Dorsolateral prefrontal cortex (tissue), 122 donors: ENCODE measurements at places on chromosomes 7 and 10.

DNA sequence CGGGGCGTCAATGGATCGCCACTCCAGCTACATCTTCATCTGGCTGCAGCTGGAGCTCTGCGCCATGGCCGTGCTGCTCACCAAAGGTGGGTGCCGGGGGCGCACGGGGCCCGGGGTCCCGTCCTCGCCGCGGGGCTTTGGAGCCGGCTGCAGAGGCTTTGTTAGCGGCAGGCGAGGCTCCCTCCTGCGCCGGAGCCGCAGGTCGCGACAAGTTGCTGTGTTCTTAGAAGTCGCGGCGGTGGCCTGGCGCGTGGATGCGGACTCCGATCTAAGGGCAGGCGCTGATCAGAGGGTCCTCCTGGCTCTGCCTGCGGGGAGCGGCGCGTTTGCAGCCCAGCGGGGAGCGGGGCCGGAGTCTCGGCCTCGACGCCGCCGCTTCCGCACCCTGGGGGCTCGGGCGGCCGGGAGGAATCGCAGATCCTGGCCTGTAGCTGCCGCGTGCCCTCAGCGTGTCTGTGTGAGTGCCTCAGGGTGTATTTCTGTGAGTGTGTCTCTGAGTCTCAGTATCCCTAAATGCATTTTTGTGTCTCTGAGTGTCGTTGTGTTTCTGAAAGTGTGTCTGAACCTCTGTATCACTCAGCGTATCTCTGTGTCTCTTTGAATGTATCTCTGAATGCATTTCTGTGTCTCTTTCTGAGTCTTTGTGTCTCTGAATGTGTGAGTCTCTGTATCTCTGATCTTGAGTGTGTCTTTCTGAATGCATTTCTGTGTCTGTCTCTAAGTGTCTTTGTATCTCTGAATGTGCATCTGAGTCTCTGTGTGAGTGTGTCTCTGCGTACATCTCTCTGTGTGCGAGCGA, 766 bp downstream of the BAMBI start:
- no peak for DNase-seq

DNA sequence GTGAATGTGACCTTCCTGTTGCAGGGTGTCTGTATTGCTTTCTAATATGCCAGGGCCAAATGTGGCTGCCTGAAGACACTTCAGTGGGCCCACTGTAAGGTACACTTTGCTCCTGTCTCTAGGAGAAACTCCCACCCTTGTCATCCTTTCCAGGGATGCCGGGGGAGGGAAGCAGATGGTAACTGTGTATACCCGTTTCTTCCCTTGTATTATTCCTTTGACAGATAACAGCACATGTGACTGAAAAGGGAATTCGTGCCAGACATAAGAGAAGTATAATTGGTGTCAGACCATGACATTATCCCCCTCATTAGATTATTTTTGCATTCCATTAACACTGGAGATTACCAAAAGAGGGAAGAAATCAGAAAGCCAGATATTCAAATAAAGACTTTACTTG, 317.7 kb downstream of the CAMK1D start:
- no peak for DNase-seq

GRCh38 chr10:92408017-92408361, 117.0 kb downstream of the MARCHF5 start:
- no peak for DNase-seq

DNA sequence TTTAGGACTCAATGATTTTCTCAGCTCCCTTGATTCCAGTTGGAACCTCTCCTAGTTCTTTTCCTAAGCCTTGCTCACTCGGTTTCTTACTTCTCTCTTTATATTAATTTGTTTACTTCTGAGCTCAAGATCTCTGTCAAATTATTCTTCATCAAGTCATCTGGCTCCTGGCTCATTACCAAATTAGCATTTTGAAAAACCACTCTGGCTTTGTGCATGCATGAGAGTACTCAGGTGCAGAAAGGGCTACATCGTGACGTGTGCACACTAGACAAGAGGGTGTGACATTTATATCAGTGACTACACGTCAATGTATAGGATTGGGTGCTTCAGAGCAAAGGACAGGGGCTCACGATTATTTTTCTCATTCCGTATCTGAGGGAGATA, 645.7 kb upstream of the DPP6 start:
- no peak for DNase-seq

- no peak for DNase-seq
These were observed 8.9 kb upstream of the DYNC2I1 start for GRCh38 chr7:158847451-158847866.

DNA sequence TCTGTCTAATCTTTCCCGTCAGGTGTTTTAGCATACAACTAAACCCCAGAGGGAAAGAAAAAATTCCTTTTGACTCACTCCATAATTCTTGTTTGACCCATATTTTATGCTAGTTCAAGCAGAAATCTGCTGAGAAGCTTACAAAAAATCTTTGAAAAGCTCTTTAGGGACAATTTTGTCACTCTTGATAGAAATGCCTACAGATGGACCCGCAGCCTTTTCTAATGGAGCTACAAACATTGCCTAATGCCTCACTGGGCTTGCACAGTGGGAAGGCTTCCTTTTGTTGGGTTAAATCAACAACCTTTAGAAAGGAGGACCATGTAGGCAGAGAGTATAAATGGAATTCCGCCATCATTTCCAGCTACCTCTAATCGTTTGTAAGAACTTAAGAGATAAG, 344.5 kb downstream of the PCLO start:
- DNase-seq: no peak

DNA sequence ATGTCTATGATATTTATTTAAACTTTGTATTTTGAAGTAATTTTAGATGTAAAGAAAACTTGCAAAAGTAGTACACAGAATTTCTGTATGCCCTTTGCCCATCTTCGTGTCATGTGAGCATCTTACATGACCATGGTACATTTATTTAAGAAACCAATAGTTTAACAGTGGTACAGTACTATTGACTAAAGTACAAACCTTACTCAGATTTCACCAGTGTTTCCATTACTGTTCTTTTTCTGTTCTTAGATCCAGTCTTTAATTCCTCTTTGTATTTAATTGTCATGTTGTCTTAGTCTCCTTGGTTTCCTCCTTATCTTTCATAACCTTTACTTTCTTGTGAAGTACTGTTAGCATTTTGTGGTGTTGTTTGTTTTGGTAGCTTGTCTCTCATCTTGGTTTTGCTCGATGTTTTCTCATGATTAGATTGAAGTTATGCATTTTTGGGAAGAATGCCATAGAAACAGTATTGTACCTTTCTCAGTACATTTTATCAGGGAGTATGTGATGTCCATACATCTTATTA, 24.1 kb downstream of the TAX1BP1 start:
- DNase-seq: no peak

DNA sequence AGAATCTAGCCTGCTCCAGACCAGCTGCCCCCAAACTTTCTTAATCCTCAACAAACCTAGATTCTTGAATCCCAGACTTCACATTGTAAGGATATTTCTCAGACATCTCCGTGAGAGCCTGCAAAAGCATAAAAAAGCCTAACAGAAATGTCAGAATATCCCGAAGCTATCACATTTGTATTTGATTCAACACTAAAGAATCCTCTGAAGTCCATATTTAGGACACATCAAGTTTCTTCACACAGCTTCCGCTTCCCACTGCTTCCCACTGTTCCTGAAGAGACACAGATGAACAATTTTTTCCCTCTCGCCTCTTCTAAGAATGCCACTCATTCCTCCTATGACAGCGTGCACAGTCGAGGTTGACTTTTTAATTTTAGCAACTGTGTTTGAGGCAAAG, 396.2 kb upstream of the IGFBP3 start:
- no peak for DNase-seq

- DNase-seq: no peak
These were observed 10.2 kb downstream of the DNAJC12 start for GRCh38 chr10:67827811-67828210.

DNA sequence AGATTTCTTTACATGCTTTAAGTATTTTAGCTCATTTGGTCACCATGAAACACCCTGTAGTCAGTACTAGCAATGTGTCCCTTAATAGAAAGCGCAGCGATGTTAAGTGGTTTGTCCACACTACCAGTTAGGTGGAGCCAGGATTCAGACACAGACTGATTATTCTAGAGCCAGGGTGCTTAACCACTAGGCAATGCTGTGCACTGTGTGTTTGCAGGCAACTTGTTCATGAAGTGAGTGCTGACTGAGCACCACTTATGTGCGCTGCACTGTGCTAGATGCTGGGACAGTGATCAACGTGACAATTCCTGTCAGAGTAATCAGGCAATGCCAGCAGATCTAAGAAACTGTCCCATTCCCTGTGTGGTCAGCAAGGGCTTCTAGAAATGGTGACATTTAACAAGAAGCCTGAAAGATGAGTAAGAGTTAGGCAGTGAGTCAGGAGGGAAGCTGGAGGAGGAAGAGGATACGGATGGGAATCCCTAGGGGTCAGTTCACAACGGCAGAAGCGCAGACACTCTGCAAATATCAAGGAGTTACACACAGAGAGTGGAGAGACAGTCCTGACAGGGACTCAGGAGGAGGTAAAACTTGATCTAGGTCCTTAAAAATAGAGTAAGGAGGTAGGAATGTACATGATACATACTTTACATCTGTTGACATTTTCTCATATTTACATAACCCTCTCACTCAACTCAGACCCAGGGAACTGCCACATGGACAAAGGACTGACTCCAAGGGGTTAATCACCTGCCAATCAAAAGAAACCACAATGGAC, 69.7 kb upstream of the EGR2 start:
- DNase-seq: no peak

- DNase-seq: no peak
These were observed 38.3 kb upstream of the SFMBT2 start for GRCh38 chr10:7449063-7449695.

- no peak for DNase-seq
These were observed 5.0 kb upstream of the INTS1 start for GRCh38 chr7:1509226-1509625.
